ENCODE measurements at places on chromosomes 12 and 14.
A peak's percentile ranks its signal among the peaks of the same experiment; 100 is the strongest.

GRCh38 chr12:131434208-131435125 is 276.4 kb upstream of the SFSWAP start:
- no peak for DNase-seq

- DNase-seq = no peak
Measured at GRCh38 chr12:46065412-46066166, 75.2 kb upstream of the SCAF11 start.

DNA sequence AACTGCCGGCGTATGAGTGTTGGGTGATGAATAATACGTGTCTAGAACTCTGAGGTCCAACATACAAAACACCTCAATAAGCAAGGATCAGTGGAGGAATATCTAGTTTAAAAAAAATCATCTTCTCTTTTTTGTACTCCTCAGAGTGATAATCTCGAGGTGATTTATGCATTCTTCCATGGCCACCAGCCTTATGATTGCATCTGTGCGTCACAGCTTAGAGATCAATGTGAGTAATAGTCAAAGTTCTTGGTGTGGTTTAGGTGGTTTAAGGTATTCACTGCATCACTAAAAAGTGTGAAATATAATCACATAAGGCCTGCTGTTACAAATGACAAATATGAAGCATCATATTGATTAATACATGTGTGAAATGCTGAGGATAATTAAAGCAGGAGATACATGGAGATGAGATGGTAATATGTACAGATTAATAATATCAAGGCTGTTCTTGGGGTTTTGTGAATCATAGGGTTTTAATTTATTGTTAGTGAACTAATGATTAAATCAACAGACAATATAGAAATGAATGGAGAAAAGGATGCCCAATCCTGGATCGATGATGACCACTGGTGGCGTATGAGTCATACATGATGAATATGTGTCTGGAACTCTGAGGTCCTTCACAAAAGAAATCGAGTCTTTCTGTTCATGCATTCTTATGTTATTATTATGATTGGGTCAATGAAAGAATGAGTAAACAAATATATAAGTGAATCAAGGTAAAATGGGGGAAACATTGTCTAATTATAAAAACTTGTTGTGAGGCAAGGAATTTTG is 68.8 kb upstream of the RTL1 start:
- no peak for DNase-seq

- no peak for DNase-seq
Measured at GRCh38 chr12:17975239-17975638, 114.8 kb downstream of the RERGL start.

DNA sequence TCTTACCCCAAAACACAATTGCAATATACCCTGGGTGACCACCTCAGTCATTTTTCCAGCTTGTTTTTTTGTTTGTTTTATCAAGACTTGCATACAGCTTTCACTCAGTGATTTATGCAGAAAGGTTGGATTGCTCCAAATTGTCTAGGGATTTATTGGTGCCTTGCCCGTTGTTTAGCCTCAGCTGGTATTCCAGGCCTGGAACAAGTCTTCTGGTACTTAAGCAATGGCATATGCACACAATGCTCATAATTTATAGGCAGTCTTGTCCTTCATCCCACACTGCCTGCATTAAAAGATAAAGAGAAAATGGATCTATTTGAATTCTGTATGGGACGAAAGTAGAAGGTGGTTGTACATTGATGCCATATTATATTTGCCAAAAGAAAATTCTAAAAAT is 392.5 kb downstream of the ADAMTS20 start:
- no peak for DNase-seq

DNA sequence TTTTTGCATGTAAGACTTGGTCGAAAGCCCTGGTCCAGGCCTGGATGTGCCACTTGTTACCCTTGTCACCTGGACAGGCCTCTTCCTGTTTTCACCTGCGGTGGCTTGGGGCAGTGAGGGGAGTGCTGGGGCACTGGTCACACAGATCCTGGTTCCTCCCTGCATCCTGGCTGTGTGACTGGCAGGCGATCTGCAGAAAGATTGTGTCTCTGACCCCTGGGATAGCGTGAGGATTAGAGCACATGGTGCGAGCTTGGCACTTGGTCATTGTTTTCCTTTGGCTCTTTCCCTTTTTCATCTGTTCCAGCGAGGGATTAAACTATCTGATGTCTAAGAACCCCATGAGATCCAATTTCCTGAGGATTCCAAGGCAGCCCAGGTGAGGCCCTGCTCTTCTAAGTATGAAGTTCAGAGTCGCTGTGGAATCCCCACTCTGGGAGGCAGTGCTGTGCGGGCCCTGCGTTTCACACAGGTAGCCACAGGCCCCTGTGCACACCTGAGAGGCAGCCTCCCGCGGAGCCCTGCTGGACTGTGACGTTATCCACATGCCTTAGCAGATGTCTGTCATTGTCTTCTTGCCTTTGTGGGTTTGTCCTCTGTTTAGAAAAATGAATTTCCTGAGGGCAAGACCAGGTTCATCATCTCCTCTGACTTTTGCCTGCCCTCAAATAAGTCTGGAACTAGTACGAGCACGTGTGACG is 288.4 kb downstream of the CACNA1C start:
- DNase-seq = no peak

DNA sequence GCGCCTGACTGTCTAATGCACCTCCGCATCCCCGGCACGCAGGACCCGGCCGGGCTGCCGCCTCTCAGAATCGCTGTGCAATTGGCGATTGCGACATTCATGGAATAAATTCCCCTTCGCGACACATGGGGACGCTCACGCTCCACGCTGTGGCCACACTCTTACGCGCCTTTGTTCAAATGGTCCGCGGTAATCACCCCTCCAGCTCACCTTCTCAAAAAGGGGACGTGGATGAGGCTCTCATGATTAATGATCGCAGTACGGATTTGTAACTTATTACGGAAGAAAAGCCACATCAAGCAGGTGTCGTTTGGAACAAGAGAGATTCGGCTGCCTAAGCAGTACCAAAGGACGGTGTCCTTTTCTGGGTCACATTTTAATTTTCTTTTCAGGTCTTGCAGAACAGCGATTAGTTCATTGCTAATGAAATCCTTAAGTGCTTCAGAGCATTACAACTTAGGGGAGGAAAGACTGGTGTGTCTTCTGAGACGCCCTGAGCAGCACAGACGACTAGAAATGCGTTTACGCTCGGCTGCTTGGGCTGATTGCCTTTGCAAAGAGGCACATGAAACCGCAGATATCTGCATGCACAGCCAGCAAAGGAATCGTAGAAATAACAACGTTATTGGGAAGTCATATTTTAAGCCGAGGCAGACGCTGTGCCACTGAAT is 37.3 kb upstream of the ADGRD1 start:
- DNase-seq = no peak

- no peak for DNase-seq
Measured at GRCh38 chr12:45547822-45548221, 181.7 kb upstream of the ARID2 start.

DNA sequence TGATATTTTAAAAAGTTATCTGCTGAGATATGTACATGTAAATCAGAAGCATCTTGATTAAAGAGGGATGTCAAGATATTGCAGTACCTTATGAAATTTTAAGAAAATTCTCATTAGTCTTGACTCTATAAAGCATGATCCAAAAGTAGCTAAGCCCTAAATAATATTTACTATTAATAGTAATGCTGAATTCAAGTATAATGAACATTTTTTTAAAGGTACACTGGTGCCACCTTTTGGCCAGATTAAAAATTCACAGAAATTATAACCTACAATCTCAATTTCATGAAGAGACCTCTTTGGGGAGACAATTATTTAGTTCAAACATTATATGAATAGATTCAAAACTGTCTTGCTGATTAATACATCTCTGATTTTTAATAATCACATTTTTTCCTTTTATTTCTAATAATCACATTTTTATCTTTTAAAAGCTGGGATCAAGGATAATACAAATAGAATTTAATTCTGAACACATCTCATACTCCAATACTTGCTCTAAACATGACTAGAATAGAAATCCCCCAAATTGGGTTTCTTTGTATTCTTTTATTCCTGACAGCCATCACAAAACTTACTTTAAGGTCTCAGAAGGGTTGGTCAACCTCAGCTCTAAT is 13.4 kb downstream of the AKAP5 start:
- no peak for DNase-seq

DNA sequence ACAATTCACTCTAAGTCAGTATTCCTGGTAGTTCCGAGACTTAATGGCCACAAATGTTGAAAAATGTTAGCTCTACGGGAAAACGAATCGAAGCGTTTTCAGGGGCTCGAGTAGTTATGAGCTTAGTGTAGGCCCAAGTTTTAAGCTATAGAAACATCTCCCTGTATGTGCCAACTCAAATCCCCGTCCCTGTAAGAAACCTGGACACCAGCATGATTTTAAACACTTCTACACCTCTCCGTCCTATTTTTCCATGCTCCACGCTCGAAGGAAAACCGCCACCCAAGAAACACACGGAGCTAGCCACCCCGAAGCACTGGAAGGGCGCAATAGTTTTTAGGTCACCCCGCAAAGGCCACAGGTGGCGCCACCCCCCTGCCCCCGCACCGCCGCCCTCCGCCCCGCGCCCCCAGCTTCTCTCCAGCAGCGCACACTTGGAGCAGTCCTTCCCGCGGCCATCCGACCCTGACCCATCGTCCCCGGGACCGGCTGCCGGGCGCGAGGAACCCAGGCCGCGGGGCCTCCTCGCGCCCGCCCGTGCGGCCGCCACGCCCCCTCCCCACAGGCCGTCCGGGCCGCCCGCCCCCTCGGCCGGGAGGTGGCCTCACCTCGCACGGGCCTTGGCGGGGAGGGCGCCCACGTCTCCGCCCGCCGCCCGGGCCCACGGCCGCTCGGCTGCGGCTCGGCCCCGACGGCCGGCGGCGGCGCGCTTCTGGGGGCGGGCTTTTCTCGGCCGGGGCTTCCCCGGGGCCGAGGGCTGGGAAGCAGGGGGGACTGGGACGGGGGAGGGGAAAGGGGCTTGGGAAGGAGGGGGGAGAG is 522 bp downstream of the R3HDM2 start:
- DNase-seq = no peak

- DNase-seq = no peak
Measured at GRCh38 chr12:68497107-68497506, 113.6 kb upstream of the RAP1B start.

- DNase-seq = no peak
Measured at GRCh38 chr14:77083082-77083481, 15.0 kb upstream of the CIPC start.

DNA sequence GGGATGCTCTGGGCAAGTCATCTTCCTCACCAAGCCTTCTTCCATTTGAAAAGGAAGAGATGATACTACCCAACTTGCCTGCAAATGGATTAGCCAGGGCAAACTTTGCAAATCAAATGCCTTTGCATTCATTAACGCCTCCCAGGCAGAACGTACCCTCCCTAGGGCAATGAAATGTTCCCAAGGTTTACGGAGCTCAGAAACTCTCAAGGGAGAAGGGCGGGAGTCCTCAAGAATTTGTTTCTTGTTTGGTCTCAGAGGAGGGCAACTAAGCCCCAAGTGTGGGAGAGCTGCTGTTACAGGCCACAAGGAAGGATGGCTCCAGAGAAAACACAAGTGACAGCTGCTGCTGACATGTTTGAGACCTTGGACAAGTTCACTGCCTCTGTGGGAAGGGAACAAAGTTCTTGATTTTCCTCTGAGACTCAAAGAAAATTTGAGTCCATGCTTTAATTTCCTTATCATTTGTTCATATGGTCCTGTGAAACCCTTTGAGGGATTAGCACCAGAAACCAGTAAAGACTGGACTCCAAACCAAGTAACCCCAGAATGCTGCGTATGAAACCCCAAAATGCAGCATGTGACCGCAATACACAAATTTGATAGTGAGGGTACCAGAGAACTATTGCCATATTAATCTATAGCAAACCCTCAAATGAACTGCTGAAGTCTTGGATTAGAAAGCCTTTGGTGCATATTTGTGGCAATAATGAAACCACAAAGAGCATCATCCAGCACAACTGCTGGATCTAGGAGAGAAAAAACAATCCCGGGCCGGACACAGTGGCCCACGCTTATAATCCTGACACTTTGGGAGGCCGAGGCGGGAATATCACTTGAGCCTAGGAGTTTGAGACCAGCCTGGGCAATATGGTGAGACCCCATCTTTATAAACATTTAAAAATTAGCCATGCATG is 22.9 kb downstream of the SPTB start:
- DNase-seq = no peak

- DNase-seq = no peak
Measured at GRCh38 chr12:19186722-19187661, 57.5 kb downstream of the PLEKHA5 start.

DNA sequence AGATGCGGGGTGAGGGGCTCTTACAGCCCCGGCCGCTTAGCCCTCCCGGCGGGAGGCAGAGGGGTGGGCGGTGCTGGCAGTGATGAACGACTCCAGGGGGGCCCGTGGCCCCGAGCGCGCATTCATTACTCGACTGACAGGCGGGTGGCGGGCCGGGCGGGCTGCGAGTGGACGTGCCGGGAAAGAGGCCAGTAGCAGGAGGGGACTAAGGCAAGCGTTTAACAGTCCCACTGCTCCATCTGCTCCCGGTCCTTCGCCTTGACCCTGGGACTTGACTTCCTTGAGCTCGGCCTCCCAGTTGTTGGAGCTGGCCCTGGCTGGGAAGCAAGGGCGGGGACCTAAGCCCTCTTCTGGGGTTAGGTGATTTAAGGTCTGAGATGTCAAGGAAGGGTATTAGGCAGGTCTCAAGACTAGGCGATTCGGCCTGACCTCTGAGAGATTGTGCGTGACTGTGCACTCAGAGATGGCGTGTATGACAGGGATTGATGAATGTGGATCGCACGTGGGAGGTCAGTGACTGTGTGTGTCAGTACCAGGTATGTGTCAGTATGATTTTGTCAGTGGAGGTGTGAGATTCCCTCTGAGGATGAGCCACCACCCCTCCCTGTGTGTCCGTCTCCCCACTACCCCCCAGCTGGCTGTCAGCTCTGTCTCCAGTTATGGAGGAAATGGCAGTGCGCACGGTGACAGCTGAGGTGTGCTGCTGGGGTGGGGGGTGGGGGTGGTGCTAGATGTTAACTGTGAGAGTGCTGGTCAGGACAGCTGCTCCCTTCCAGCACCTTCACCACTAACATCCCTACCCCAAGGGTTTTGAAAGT is 3.6 kb upstream of the DNAJC22 start:
- peak; percentile 46 for DNase-seq

- no peak for DNase-seq
Measured at GRCh38 chr14:54889919-54890318, 12.7 kb downstream of the GCH1 start.

Data from activated CD8-positive, alpha-beta memory T cell treated with anti-CD3 and anti-CD28 coated beads, Interleukin-2, amount 50 U/mL, for 4 hours (primary cell).